ENCODE measurements at places on chromosomes 2 and 18.

- DNase-seq, result no peak
Measured at GRCh38 chr2:98556344-98557033, 51.8 kb downstream of the COA5 start.

- no peak for DNase-seq
Measured at GRCh38 chr2:46748735-46749531, 166.7 kb downstream of the MCFD2 start.

DNA sequence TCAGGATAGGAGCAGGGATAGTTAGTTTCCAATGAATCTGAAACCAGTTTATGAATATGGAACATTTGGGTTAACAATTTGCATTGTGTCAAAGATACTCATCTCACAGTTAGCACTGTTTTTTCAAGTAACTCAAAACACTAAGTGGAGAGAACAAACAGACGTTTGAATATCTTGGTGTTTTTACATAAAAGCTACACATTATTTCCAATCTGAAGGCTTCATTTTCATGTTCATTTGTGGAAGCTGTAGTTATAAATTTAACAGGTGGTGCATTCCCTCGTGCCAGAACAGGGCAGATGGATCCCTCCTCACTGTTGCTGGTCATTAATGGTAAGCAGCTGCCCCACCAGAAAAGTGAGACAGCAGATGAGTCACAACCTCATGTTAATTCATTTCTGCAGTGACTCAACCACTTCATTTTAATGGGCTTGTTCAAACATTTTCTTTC, 286.9 kb downstream of the TMX3 start:
- no peak for DNase-seq

DNA sequence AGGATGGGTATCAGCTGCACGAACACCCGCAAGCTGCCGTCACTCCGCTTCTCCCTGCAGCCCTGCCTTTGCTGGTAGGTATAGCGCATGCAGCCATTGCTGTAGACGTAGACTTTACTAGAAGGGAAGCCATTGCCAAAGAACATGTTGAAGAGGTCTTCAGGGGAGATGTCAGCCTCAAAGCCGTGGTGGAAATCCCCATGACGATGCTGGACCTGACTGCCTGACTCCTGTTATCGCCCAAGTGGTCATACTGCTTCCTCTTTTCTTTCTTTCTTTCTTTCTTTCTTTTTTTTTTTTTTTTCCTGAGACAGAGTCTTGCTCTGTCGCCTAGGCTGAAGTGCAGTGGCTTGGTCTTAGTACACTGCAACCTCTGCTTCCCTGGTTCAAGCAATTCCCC, 68.7 kb upstream of the SPRED2 start:
- no peak for DNase-seq

- DNase-seq, result no peak
Measured at GRCh38 chr2:40556739-40557138, 104.8 kb upstream of the SLC8A1 start.

GRCh38 chr2:117958186-117958585, 55.7 kb downstream of the CCDC93 start:
- DNase-seq, result no peak

DNA sequence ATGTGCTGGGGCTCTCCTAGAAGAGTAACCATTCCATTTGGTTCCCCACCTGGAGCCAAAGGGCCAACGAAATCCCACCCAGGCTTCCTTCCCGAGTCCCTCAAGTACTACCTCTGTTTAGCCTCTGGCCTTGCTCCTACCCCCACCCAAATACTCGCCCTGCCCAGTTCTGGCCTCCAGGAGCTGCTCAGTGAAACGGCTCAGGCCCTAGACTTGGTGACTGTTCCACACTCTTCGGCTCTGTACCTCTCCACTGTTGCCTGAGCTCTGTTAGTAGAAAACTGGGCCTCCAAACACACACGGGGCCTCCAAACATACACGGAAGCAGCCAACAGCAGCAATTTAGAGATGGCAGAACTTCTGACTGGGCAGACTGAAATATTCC, 4.2 kb downstream of the OTX1 start:
- peak; percentile 57 for DNase-seq

DNA sequence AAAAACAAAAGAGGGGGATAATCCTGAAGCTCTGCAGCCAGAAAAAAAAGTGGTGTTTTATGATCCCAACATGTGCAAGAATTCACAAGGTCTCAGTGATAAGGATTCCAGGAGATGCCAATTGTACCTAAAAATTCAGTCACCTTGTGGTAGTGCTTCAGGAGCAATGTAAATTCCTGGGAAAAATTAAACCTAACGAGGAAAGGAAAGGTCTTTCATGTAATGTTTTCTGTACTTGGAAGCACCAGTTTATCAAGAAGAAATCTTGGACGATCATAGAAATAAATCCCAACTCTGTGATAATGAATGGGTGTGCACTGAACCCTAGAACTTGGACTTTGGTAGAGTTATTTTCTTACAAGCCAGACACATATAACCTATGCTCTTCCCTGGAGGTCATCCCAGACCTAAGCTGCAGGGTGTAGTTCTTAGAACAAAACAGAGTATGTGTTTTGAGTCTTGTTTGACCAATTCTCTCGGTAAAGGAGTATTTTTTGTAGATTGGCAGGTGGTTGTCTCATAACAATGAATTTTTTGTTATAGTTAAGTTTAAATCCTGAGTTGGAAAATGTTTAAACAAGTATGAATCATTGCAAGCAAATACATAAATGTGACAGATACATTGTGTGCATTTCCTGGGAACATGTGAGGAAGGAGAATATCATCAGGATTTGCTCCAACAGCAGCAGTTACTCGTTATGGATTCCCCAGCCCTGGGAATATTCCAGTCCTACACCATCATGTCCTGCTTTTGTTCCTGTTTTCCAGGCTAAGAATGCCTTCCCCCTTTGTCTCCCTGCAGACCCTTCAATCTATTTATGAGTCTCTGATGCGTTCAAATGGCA, 224.6 kb downstream of the NAPG start:
- DNase-seq, result no peak

GRCh38 chr2:212535996-212536816, 2.4 kb downstream of the ERBB4 start:
- no peak for DNase-seq

- DNase-seq, result no peak
Measured at GRCh38 chr2:75047189-75047991, 88.9 kb downstream of the POLE4 start.

- no peak for DNase-seq
Measured at GRCh38 chr2:85601771-85602475, 575 bp downstream of the TMEM150A start.

DNA sequence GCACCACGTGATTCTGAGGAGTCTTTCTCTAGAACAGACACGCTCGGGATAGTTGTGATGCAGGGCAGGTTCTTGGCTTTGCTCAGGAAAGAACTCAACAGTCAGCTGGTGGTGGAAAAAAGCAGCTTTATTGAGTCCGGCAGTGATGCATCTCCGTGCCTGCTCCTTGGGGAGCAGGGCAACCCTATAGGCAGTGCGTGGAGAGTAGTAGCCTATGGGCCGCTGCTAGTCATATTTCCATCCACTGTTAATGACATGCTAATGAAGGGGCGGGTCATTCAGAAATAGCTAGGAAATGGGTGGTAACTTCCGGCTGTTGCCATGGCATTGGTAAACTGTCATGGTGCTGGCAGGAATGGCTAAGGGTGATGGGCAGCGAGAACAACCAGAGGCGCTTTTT, 11.6 kb upstream of the ACKR3 start:
- peak; percentile 37 for DNase-seq

- no peak for DNase-seq
Measured at GRCh38 chr2:23617167-23617810, 232.3 kb downstream of the KLHL29 start.

- DNase-seq, result no peak
Measured at GRCh38 chr2:241269707-241270520, 45.6 kb downstream of the HDLBP start.

GRCh38 chr2:25251071-25251421, 82.7 kb upstream of the POMC start:
- peak; percentile 79 for DNase-seq

GRCh38 chr18:79422022-79422782, 26.5 kb downstream of the NFATC1 start:
- DNase-seq, result no peak

DNA sequence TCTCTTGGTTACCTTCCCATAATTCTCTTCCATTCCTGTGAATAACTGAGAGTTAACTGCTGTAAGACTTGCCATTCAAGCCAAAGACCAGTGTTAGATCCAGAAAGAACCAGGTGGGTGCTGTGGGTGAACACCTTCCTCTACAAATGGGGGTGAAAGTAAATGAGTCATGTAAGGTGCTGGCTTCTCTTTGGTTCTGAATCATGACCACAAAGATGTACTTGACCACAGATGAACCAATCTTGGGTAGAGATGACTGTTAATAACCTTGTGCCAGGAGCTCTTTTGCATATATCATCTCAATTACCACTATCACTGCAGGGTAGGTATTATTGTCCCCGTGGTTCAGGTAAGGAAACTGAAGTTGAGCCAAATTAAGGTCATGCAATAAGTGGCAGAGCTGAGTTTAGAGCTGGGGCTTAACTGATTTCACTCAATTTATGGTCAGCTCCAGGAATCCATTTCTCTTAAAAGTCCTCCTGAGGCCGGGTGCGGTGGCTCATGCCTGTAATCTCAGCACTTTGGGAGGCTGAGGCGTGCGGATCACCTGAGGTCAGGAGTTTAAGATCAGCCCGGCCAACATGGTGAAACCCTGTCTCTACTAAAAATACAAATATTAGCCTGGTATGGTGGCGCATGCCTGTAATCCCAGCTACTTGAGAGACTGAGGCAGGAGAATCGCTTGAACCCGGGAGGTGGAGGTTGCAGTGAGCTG, 244.9 kb upstream of the CXCR4 start:
- DNase-seq, result peak; percentile 62

DNA sequence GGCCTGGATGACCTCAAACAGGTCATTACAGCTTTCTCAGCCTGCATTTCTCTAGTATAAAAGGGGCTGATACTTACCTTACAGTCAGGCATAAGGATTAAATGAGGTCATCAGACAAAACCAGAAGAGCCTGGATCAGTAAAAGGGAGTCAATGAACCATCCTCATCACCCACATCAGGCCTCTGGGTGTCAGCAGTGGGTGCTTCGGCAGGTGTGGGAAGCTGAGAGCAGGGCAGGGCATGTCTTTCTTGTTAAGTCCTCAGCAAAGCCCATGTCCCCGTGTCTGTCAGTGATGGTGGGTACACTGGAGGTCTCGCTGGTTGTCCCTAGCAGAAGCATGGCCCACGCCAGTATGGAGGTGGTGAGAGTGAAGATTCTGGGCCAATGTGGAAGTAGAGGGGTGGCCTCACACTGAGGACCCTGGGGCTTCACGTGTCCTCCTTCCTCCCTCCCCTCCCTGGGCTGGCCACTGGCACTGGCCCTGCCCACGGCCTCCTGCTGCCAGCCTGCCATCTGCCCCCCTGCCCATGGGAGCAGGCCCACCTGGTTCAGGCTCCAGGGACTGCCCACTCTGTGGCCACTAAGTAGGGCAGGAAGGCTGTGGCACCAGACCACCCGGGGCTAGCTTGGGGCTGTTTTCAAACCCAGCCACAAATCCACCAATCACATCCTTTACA, 4.4 kb downstream of the ADRA2B start:
- no peak for DNase-seq

DNA sequence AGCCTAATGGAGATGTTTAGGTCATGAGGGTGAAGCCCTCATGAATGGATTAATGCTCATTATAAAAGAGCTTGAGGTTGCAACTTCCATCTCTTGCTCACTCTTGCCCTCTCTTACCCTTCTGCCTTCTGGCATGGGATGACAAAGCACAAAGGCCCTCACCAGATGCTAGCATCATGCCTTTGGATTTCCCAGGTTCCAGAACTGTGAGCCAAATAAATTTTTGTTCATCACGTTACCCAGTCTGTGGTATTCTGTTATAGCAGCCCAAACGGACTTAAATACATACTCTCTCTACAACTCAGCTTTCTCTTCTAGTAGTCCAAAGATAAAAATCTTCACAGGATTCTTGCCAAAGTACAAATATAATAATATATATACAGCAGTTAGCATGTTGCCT, 75.8 kb downstream of the LNPK start:
- DNase-seq, result no peak

- no peak for DNase-seq
Measured at GRCh38 chr2:177433402-177433801, 40.8 kb downstream of the AGPS start.

- DNase-seq, result no peak
Measured at GRCh38 chr2:189260361-189260814, 80.8 kb upstream of the COL5A2 start.

- DNase-seq, result no peak
Measured at GRCh38 chr2:951224-952006, 766 bp downstream of the SNTG2 start.

- no peak for DNase-seq
Measured at GRCh38 chr2:187709065-187709464, 154.8 kb upstream of the TFPI start.

GRCh38 chr2:156385242-156385641, 50.9 kb upstream of the GPD2 start:
- DNase-seq, result no peak

GRCh38 chr2:215839816-215840215, 173.5 kb downstream of the MREG start:
- DNase-seq, result no peak

DNA sequence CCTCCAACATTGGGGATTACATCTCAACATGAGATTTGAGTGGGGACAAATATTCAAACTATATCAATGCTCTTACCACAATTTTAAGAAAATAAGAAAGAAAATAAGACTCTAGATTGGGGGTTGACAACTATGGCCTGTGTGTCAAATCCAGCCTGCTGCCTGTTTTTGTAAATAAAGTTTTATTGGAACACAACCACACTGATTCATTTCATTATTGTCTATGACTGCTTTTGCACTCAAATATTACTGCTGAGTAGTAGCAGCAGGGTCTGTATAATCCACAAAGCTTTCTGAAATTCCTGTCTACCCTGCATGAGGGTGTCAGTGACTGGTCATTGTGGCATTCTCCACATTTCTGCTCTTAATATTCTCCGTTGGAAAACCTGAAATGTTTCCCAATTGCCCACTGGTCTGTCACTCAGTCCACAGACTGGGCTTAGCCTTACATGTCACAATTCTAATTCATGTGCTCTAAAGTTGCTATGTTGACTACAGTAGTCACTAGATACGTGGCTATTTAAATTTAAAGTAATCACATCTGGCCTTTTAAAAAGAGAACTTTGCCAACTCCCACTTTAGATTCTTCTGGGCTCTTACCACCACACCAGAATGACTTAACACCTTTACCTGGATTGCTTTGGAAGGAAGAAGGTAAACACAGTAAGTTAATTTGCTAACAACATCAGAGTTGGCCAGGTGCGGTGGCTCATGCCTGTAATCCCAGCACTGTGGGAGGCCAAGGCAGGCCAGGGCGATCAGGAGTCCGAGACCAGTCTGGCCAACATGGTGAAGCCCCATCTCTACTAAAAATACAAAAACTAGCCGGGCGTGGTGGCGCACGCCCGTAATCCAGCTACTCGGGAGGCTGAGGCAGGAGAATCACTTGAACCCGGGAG, 86.9 kb downstream of the CLHC1 start:
- DNase-seq, result no peak

- no peak for DNase-seq
Measured at GRCh38 chr2:101617188-101617587, 80.3 kb upstream of the MAP4K4 start.

DNA sequence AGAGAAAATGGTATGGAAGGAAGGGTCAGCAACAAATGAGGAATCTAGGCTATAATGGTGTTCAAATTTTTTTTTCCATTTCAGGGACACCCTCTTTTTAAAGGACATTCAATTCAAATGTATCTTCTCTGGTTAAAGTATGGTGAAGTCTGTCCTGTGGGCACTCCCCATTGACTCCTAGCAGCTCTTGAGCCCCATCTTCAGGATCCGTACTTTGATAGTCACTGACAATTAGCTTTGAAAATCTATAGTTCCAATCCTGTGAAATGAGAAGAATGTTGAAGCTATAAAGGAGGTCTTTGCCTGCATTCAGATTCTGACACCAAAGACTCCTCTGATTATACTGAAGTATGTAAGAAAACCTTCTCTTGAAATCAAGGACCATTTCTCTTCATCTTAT, 43.3 kb downstream of the KCNH7 start:
- DNase-seq, result no peak
